ENCODE measurements at places on chromosomes 1 and 21.
A peak's percentile ranks its signal among the peaks of the same experiment; 100 is the strongest.

DNA sequence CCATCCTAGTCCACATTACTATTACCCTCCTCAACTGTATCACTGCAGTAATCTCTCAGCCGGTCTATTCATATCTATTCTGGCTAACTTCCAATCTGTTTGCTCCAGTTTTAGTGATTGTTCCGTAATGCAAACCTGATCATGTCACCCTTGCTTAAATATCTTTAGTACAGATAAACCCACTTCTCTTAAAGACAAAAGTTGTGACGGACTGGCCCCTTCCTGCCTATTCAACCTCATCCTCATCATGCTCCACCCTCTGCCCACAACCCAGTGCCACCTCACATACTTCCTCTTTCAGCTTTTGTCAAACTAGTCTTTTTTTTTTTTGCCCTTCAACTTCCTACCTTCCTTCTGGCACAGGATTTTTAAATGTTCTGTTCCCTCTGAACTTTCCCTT, 2.8 kb upstream of the C1orf162 start:
- DNase-seq = peak; percentile 85

DNA sequence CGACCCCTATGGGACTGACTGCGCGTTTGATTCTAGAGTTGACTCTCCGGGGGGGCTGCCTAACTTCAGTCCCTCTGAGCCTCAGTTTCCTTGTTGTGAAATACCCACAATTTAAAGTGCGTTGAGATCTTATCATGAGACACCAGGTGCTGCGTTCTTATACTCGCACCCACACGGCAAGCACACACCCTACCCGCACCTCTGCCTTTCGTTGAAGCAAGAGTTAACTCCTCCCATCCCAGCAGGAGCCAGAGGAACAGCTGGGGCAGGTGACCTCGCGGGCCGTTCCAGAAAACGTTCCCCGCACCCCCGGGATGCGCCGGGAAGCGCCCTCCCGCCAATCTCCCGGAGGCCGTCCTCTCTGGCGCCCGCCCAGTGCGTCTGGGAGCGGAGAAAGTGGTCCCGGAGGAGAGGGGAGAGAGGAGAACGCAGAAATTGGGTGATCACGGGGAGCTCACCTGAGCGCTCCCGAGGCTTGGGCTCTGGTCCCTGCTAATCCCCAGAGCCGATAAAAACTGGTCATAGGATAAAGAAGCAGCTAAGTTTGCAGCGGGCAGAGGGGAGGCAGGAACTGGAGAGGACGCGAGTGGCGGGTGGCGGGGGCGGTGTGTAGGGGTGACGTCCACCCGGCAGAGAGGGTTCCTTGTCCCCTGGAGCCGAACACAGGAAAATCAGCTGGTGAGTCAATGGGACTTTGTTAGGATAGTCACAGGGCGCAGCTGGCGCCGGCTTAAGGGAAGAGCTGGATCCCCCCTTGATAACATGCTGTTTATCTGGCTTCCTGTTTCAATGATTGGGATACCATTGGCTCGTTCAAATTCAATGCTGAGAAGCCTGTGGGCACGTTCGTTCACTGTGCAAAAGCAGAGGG, 869 bp downstream of the NAV1 start:
- no peak for DNase-seq

DNA sequence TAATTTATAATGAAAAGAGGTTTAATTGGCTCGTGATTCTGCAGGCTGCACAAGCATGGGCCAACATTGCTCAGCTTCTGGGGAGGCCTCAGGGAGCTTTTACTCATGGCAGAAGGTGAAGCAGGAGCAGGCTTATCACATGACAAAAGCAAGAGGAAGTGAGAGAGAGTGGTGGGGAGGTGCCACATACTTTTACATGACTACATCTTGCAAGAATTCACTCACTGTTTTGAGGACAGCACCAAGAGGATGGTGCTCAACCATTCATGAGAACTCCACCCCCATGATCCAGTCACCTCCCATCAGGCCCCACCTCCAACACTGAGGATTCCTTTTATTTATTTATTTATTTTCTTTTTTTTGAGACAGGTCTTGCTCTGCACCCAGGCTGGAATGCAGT, 5.5 kb upstream of the PLEKHM2 start:
- no peak for DNase-seq

- no peak for DNase-seq
Observed at GRCh38 chr1:155207806-155208540, at the start of gene THBS3. Gene THBS3, minus strand, starts transcription at chr1:155207897. Its CDS starts 21 bp downstream, at chr1:155207876.

- no peak for DNase-seq
Observed at GRCh38 chr1:30699762-30700161, 23.6 kb downstream of the MATN1 start.

DNA sequence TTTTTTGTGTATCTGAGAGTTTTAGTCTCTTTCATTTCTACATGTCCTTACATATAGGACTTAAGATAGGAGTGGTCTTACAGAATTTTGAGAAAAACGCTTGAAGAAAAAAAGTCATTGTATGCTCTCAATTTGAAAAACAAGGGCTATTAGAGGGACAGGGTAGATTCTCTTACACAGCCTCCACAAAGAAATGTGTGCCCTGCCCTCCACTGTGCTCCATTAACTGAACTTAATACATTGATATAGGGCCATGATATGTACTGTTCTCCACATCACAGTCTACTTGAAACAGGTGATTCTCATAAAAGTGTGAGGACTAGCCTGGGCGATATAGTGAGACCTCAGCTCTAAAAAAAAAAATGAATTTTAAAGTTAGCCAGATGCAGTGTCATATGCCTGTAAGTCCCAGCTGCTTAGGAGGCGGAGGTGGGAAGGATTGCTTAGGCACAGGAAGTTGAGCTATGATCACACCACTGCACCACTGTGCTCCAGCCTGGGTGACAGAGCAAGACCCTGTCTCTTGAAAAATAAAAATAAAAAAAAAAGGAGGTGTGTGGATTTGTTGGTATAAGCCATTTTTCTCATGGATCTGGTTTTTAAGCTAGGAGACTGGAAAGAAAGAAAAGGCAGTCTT, 77.0 kb downstream of the HMCN1 start:
- no peak for DNase-seq

DNA sequence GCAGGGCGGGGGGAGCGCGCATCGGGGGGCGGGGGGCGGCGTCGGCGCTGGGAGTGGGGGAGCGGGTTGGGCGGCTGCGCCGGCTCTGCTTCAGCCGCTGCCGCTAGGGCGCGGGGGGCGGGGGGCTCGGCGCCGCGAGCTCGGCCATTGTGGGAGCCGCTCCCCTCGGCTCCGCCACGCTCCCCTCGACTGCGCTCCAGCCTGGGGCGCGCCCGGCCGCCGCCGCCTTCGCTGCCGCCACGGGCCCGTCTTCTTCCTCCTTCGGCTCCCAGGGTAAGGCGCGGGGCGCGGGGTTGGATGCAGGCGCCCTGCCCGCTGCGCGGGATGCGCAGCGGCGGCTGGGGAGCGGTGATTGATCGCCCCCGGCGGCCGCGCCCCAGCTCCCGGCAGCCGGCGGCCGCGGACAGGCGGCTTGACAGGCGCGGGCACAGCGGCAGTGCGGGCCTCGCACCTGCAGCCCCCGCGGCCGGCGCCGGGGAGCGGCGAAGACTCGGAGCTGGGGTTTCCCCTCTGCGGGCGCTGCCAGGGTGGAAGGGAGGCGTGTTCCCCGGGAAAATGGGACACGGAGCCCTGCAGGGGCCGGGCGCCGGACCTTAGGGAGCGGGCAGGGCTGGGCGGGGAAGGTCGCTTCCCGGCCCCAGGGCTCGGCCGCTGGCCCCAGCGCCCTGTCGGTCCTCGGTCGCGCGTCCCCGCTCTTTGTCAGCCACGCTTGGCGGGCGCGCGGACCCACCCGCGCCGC, 55.3 kb downstream of the NDUFS5 start:
- peak; percentile 66 for DNase-seq

- no peak for DNase-seq
Observed at GRCh38 chr1:58996341-58997059, 212.7 kb upstream of the JUN start.

DNA sequence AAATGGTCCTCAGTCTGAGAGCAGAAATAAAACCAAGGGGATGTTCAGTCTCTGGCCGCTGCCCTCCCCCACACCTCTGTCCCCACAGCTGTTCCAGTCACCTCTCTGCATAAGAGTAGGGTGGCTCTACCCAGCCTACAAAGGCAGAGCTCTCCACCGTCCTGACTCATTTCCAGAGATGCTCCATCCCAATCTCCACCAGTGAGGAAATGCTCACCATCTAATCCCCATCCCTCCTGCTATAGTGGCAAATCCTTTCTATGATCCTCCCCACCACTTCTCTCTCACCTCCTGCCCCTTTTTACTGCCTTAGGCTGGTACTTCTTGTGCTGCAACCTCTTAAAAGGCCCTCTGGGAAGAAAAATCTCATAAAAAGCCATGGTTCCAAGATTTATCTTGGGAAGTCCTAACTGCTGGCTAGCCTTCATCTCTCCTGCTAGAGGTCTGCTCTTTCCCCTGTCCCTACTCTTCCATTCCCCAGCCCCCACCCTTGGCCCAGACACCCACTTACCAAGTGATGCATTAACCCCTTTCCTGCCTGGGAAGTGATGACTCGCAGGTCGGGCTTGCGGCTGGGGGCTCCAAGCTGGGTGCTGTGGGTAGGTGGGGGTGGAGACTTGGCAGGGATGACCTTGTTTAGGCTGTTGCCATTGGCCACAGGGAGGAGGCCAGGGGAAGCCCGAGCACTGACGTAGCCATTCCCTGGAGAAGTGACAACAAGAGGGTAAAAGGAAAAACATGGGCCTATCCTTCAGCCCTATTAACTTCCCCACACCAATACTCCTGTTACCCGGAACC, 23.9 kb downstream of the MEF2D start:
- DNase-seq = no peak

GRCh38 chr1:68016381-68016780, 34.0 kb downstream of the DIRAS3 start:
- no peak for DNase-seq

DNA sequence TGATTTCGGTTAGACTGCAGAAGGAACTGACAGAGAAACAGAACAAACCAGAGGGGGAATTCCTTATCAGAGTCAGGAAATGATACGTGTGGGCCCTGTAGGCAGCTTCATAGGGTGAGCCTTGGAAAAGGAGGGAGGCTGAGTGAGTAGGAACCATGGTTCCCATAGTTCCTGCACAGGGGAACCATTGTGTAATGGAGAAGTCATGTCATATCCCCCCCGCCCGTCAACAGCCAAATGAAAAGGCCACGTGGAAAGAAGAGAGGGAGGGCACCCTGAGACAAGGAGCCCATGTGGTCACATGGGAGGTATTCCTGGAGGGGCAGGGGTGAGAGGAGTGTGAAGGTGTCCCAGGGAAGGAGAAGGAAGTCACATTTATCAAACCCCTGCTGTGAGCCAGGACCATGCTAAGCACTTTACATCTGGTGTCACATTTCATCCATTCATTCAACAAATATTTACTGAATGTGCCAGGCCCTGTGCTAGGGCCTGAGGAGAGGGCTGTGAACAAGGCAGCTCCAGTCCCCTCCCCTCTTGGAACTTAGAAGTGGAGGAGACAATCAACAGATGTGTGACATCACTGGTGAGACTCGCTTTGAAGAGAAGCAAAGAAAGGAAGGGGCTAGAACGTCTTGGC, 15.7 kb upstream of the FGR start:
- DNase-seq = no peak

GRCh38 chr1:85599076-85599491, 18.5 kb downstream of the CCN1 start:
- no peak for DNase-seq

- no peak for DNase-seq
Observed at GRCh38 chr1:3244927-3245315, 175.9 kb downstream of the PRDM16 start.

GRCh38 chr1:16387201-16388188, 20.5 kb downstream of the SZRD1 start:
- DNase-seq = no peak

GRCh38 chr1:159855709-159856108, 6.7 kb downstream of the VSIG8 start:
- no peak for DNase-seq

DNA sequence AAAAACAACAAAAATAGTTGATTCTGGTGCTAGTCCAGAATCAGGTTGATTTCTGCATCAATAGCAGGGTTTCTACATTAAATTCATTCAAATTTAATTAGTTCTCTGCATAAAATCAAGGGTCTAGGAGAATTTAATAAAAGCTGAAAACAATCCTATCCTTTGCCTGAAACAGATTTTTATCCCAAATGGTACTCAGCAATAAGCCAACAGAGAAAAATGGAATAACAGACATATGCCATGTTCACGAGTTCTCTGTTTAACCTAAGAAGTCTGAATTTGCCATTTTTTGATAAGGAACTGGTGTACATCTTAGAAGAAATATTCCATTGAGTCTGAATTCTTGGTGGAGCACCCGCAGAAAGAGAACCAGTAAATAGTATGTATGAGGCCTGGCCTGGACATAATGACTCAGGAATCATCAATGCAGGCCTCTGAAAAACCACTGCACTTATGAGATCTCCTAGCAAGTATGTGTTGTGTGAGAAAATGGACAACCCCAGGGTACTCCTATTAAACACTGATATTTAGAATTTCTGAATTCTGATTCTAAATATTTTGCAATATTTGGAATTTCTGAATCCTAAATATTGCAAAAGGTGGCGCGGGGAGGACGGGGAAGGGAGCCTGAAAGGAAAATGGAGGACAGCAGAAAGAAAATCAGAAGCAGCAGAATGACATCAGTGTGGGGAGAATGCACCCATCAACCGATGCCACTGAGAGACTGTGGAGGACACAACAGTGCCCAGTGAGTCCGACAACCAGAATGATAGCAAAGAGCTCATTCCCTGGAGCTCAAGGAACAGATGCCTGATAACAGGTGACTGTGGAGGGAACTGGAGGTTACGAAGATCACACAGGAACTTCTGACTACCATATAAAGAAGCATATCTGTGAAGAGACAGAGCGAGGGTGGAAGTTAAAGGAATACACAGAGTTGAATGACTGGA, 97.6 kb downstream of the APP start:
- DNase-seq = no peak

Measured in activated effector memory CD4-positive, alpha-beta T cell treated with anti-CD3 and anti-CD28 coated beads, Interleukin-2, amount 50 U/mL, for 16 hours (primary cell).